ENCODE measurements at places on chromosomes 1 and 21.

DNA sequence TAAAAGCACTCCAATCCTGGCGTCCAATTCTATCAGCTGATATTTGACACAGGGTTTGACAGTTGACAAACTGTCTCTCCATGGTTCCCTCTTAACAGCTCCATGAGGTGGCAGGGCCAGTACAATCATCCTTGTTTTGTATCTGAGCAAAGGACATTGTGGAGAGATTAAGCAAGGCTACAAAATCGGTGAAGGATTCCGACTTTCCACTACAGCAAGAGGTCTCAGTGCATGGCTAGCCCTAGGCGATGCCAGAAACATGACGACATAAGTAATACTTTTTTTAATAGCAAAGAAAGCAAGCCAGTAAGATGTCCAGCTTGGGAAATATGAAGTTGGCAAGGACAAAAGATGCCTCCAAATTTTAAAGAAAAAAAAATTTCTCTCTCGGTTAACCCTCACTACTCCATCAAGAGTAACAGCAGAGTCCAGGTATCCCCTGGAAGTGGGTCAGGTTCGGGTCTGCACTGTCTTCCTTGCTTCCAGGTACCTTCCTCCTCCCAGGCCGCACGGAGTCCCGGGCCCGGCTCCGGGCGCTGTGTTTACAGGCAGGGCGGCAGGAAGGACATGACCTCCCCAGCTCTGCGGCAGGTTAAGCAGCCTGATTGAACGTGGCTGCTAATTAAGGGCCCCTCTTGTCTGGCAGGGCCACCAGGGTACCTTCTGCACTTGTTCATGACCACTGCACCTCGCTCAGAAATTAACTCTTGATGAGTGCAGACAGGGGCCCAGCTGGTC, 106.1 kb downstream of the SIM2 start:
- DNase-seq, result no peak

GRCh38 chr1:201773764-201774163, 55.2 kb upstream of the IPO9 start:
- DNase-seq, result no peak

GRCh38 chr1:50704126-50704525, 255.9 kb downstream of the FAF1 start:
- no peak for DNase-seq

GRCh38 chr1:13842497-13842896, 142.5 kb downstream of the PRDM2 start:
- DNase-seq, result no peak

DNA sequence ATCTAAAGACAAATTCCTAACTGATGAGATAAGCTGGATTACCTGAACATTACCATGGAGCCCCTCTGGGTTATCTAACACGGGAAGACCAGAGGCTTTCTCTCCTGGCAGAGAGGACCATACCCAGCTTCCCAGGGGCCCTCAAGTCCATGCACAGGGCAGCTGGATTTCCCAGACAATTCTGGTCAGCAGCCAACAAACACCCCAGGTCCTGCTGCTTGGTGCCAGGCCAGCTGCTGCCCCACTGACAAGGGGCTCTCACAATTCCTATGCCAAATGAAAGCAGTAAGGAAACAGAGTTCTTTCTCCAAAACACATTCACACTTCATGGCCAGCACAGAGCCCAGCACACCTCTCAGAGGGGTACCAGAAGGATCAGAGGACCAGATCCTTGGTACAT, 114.2 kb downstream of the HLCS start:
- no peak for DNase-seq

- DNase-seq, result no peak
These were observed 323.7 kb downstream of the HHIPL2 start for GRCh38 chr1:222224156-222224555.
